AG04450 (cell line): ENCODE measurements at places on chromosomes 6 and 20. TPM values are rescaled to one million over a fixed set of nuclear protein-coding genes. Genes with fewer than 3 reads are reported as not detected.

Gene MMP24
- 0.40 and 0.45 TPM in 2 replicates for polyA plus RNA-seq

Gene FOXC1
- 3.0 and 3.7 TPM in 2 replicates for polyA plus RNA-seq

Gene GATA5
- polyA plus RNA-seq: not detected in 2 replicates

Gene FAM83C
- polyA plus RNA-seq: not detected in 2 replicates

Gene PGBD1
- polyA plus RNA-seq: 5.6 and 7.2 TPM in 2 replicates

Gene TSPO2
- not detected in 2 replicates for polyA plus RNA-seq

Gene ANKEF1
- polyA plus RNA-seq: 0.71 and 0.78 TPM in 2 replicates

Gene TNFRSF6B
- polyA plus RNA-seq: 2.5 and 5.2 TPM in 2 replicates

DNA sequence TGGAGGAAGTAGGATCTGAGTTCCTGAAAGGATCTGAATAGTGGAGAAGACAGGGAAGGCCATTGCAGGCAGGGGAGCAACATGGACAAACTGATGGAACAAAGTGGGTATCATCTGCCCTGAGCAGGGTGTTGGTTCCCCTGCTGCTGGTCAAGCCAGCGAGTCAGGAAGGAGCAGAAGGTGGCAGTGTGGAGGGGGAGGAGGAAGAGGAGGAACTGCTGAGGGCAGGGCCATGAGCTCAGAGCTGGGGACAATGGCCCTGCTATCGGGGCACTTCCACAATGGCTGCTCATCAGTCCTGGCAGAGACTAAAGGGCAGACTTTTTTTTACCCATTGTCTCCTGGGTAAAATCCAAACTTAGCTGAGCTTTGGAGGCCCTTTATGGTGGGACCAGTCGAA lies 13.6 kb downstream of the CNBD2 start:
- DNase-seq: no peak

DNA sequence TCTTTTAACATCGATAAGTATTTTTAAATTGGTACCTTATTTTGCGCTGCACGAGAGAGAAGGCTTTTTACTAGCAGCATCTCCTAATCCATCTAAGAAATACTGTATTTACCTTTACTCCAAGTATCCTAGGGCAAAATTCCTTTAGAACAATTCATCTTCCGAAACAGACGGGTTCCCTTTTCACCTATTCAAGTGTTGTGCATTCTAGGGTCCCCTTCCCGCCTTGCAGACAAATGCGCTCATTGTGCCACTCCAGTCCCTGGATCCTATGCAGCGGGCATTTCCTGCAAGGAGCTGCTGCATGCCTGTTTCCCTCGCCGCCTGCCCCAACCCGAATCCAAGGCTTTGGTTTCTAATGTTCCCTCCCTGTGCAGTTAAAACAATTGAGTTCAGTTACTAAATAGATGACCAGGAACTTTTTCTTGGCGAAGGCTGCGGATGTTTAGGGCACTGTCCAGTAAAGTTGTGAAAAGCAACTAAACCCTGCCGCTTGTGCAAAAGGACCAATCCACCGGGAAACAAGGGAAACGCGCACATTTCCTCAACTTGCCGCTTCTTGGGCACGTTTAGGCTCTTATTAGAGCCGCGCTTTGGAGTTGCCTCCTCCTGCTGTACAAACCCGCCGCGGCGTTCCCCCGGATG lies 556 bp upstream of the SCAF8 start:
- DNase-seq: no peak

DNA sequence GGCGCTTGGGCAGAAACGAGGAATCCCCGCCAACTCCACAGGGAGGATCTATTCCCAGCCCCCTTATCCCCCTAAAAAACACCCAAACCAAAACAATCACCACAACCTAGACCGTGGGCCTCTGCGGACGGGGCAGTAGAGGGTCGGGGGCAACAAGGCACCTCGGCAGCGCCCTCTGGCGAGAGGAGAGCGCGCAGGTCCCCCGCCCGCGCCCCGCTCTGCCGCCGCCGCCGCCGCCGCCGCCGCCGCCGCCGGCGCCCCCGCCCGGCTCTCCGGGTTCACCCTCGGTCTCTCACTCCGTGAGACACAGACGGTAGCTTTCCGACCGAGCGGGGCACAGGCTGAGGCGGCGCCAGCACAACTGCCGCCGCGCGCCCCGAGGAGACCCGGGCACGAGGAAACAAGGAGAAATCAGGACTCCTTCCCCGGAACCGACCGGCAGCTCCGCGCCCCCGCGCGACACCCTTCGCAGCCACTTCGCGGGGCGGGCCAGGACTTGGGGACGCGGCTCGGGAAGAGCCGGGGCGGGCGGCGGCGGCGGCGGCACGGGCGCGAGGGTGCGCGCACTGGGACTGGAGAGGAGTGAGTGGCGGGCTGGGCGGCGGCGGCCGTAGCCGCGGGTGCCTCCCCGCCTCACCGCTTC lies at the start of gene SLC35F1:
Gene SLC35F1 (plus strand): TSS at position 307 of the 643 bp plus-strand sequence.
- no peak for DNase-seq

- no peak for DNase-seq
Observed at GRCh38 chr20:63253438-63254231, 628 bp downstream of the NKAIN4 start.

GRCh38 chr6:52594221-52594620 lies 17.4 kb upstream of the TRAM2 start:
- no peak for DNase-seq

- DNase-seq: no peak
Observed at GRCh38 chr6:37765182-37765775, 54.2 kb upstream of the ZFAND3 start.

GRCh38 chr20:59667981-59668515 lies 63.7 kb downstream of the PHACTR3 start:
- DNase-seq: no peak

DNA sequence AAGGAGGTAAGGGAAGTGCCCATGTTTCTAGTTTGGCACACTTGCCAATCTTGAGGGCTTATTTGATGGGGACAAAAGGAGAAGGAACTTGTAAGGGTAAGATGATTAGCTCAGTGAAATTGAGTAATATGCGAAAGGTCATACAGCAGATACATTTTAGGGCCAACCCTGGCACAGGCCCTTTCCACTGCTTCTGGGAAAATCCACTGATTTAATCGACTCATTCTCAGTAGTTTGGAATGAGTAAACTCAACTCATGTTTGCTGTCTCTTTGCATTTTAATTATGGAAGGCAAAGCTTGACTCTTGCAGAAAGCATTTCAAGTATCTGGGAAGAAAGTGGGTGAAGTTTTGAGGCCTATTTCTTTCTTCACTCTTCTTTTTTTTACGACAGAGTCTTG lies 20.0 kb downstream of the PHF20 start:
- DNase-seq: peak; percentile 65

DNA sequence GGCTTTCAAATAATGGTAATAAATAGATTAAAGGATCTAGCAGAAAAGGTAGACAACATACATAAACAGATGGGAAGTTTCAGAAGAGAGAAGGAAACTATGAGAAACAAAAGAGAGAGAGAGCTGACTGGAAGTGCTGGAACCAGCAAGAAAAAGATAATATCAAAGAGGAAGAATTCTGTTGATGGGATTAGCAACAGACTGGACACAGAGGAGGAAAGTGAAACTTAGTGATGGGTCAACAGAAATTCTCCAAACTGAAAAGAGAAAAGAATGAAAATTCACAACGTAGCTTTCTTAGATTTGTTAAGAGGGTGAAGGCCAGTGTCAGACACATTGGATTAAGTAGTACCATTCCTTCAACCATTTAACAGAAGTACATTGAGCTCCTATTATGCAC lies 48.3 kb upstream of the SIRPA start:
- no peak for DNase-seq

- DNase-seq: no peak
Observed at GRCh38 chr6:17707371-17707651, 586 bp upstream of the NUP153 start.

- DNase-seq: no peak
Observed at GRCh38 chr6:132713352-132714134, at the start of gene VNN1. Gene VNN1, minus strand, starts transcription at chr6:132714055. Its CDS starts 20 bp downstream, at chr6:132714035.

- DNase-seq: no peak
Observed at GRCh38 chr6:143200167-143200770, 139.6 kb downstream of the AIG1 start.

DNA sequence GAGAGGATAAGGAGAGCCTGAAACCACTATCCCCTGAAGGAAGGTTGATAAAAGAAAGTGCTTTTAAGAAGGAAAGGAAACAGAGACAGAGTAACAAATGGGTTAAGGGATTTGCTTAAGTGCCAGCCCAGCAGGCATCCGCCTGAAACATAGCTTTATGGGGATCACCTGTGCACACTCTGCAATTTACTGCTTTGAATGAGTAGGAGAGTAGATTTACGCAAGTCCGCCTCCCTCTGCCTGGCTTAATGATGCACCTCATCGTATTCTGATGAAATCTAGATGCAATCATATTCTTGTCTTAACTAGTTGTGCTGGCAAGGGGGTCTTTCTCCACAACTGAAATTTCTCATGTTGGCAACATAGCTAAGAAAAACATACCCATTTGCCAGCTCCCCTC lies 101.1 kb upstream of the ID4 start:
- no peak for DNase-seq

GRCh38 chr6:34911822-34912221 lies 22.8 kb downstream of the ANKS1A start:
- DNase-seq: no peak

DNA sequence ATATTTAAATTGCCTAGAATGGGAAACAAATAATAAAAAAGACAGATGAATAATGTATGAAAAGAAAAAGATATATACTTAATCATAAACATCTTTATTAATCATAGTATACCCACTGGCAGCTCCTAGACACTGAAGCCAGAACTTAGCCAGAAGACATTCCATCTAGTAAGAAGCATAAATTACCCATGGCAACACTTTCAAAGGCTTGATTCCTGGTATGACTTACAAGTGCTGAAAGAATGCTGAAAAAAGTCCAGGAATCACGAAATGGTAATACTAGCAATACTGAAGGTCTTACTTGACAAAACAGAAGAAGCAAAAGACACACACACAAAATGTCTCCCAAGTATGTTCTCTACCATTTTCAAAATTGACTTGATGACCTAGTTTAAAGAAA lies 38.0 kb downstream of the RWDD2A start:
- DNase-seq: peak; percentile 62

DNA sequence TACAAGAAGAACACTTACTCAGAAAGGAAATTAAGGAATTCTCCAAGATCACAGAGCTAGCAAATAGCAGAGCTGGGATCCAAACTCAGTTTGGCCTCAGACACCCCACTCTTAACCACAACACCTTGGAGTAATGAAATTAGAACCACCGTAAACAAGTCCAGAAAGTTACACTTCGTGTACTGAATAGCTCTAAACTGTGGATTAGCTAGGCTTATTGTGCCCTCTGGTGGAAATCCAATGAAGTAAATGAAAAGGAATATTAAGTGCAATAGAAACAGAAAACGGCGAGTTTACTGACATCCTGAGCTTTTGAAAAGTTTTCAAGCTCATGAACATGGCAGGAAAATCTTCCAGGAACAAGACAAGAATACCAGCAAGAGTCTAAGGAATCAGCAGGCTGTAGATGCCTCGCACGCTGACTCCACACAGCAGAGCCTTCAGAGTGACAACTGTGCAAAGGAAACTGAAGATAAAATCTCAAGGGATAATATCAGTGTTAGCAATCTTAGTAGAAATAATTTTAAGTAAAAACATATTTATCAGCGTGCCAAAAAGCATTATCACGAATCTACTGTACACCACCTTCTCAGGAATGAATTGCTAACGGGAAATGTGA lies 34.6 kb downstream of the FBXO5 start:
- peak; percentile 3 for DNase-seq

- DNase-seq: no peak
Observed at GRCh38 chr20:49345524-49345923, 67.7 kb upstream of the ZNFX1 start.

GRCh38 chr20:54680872-54681619 lies 205.7 kb downstream of the DOK5 start:
- DNase-seq: no peak

DNA sequence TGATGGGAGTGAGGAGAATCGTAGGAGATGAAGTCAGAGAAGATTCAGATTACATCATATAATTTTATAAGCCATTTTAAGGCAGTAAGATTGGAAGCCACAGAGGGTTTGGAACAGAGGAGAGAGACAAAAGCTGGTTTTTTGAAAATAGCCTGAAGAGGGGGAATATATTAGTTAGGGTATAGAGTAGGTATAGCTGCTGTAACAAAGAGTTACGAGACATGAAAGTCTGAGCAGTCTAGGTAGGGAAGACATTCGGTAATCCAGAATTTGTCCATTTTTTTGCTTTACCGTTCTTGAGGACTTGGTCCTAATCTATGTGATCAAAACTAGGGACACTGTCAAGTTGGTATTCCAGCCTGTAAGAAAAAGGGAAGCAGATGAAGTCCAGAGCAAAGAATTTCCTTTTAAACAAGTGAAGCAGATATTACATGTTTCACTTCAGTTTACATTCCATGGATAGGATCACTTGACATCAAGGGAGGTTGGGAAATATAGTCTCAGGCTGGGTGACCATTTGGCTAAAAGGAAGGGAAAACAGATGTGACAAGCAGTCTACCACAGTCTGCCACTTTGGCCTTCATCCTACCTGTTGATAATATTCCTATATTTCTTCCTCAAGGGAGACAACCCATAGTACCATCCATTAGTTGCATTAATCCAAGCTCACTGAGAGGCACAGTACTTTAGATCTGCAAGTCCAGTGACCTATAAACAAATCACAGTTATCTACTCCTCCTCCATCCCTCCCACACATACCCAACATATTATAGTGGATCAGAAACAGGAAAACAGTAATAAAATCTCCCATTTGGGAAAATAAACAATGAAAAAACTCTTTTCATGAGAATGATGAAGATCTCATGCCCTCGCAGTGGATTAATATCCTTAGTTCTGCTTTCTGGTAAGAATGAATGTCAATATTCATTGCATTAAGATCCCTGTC lies 10.2 kb downstream of the FAM135A start:
- no peak for DNase-seq

DNA sequence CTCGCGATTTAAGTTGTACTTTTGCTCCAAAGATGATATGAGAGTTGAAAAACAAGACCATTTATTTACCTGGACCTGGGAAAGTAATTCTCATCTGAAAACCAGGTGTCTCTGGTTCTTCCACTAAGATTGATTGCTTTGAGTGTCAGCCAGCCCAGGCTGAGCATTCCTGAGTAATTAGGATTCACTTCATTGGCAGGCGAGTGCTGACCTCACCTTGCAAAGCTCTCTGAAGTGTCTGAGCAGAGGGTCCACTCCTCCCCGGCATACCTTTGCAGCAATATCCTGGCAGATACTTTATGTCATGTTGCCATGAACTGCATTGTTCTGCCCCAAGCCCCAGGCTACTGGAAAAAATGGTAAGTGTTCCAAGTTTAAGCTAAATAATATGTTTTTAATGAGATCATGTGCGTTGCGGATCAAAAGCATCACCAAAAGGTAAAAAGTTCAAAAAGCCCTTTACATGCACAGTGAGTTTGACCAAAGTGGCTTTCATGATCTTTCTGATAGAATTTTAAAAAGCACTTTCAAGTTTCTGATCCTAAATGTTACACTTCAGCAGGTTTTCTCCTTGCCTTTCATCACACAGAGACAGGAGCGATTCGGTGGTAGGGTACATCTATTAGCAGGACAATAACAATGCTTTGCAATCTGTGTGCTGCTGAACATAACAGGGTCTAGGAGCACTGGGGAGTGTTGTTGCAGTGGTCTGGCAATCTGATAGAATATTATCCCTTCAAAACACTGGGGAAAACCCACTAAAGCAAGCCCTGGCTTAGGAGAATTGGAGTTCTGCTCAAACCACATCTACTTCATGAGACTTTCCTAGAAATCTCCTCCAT lies 127.8 kb upstream of the EEF1E1 start:
- no peak for DNase-seq

GRCh38 chr6:40845553-40845952 lies 193.5 kb downstream of the UNC5CL start:
- peak; percentile 11 for DNase-seq

- DNase-seq: no peak
Observed at GRCh38 chr6:111462770-111463391, 20.1 kb downstream of the REV3L start.
